Activated CD4-positive, alpha-beta T cell treated with anti-CD3 and anti-CD28 coated beads for 24 hours (primary cell): ENCODE measurements at places on chromosomes 6 and 20.

DNA sequence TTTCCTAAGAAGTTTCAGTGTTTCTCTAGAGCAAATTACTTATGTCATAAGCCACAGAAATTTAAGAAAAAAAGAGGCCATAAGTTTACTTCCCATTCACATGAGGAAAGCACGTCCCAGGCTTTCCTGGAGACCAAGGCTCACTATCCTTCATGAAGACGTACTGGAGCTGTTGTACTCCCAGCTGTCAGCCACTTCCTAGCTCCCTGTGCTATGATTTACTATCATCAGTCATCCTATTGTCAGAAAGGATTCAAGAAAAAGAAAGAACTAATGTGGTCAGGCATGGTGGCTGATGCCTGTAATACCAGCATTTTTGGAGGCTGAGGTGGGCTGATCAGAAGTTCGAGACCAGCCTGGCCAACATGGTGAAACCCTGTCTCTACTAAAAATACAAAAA, 337.4 kb upstream of the SOX4 start:
- no peak for DNase-seq

GRCh38 chr6:89134723-89135122, 11.1 kb upstream of the PM20D2 start:
- no peak for DNase-seq

- DNase-seq, result no peak
Measured at GRCh38 chr20:20373091-20373571, 5.2 kb downstream of the INSM1 start.

DNA sequence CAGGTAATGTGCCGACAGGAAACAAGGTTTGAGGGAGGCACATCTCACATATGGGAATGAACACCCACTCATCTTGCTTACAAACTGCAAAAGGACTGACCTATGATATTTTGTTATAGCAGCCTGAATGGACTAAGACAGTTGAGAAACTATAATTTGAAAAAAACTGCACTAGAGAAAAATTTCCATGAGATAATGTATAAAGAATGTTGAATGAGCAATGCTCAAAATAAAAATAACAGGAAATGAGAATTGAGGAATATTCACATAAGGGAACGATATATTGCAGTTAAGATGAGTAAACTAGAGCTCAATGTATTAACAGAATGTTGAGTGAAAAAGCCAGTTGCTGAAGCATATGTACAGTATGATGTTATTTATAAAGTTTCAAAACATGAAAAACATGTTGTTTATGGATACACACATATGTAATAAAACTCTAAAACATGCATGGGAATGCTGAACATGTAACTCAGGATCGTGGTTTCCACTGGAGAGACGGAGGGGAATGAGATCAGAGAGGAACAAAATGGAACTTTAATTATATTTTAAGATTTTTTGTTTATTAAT, 6.3 kb upstream of the TBC1D22B start:
- no peak for DNase-seq

DNA sequence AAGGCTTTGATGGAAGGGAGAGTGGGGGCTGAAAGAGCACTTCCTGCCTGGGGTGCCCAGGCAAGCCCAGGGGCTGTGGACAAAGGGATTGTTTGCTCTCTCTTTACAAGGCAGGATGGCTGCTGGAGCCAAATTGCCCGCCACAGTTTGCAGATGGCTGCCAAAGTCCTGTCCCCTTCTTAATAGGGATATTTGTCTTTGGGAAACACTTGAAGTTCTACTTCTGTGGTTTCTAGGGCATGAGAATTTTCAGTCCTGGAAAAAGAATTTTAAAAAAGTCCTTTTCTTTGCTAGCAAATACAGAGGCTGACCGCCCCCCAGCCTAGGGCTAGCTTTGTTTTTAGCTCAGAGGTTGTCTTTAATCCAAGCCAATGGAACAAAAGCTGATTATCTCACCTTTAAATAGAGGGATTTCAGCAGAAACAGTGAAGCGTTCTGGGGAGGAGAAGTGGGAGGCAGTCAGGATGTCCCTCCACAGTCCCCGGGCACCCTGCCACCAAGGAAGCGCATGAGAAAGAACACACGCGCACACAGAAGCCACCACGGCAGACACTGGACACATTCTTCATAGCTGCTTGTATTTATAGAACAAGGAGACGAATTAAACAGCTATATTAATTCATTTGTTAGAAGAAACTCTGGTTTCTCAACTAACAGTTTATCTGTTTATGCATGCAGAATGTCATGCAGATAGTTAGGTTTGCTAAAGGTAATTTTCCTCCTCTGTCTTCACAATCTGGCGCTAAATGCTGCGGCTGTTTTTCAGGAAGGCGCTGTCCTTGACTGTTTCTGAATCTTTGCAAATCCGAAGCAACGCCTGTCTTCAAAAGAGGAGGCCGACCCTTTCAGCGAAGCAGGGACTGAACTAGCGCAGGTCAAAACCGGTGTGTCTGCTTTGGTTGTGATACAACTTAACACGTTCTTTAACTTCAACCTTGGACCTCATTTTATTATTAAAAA, 736.9 kb downstream of the QKI start:
- no peak for DNase-seq

DNA sequence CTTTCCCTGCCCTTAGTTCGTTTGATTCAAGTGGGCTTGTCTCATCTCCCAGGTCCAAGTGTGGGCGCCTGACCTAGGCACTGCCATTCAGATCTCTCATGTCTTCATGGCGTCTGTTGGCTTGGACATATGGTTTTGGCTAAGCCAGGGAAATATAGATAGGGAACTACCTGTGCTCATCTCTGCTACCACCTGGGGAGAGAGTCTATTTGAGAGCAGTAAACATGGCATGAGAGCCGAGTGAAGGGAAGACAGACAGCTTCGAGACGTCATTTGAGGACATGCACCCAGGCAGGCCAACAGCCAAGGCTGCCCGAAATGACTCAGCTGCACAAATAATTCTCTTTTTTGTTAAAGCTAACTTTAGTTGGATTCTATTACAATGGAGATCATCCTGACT, 370.7 kb upstream of the AGPAT4 start:
- no peak for DNase-seq
